T-helper 17 cell (primary cell): ENCODE measurements at places on chromosomes 13 and 19.

GRCh38 chr13:90717451-90717936 is 630.0 kb upstream of the MIR17HG start:
- DNase-seq, result no peak

- no peak for DNase-seq
Measured at GRCh38 chr19:31160336-31160926, 188.8 kb downstream of the TSHZ3 start.

- no peak for DNase-seq
Measured at GRCh38 chr19:40576151-40576584, 505 bp upstream of the SHKBP1 start.

- no peak for DNase-seq
Measured at GRCh38 chr13:111620166-111620565, 299.7 kb downstream of the TEX29 start.

DNA sequence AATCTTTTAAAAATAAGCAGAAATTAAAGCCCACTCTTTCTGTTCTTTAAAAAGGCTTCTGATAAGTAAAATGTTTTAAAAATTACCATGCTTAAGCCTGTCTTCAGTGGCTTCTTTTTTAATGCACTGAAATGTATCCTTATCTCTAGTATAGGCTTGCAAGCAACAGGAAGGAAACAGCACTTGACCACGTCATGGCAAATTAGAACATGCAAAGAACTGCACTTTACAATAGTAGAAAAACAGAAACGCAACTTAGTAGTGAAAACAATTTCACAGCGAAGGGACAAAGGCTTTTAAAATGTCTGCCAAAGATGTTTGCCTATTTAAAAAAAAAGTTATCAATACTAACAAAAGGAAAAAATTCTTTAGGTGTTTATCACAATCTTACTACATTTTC is 36.3 kb downstream of the ELF1 start:
- no peak for DNase-seq

- DNase-seq, result no peak
Measured at GRCh38 chr19:18780631-18781030, 10.5 kb downstream of the COMP start.
